Stimulated activated CD4-positive, alpha-beta T cell treated with anti-CD3 and anti-CD28 coated beads, Interleukin-1b, Interleukin-23, amount 100 ng/mL, for 1 hour (primary cell): ENCODE measurements at places on chromosomes 7 and 10.

GRCh38 chr10:129320340-129320739 is 146.7 kb upstream of the MGMT start:
- no peak for DNase-seq

DNA sequence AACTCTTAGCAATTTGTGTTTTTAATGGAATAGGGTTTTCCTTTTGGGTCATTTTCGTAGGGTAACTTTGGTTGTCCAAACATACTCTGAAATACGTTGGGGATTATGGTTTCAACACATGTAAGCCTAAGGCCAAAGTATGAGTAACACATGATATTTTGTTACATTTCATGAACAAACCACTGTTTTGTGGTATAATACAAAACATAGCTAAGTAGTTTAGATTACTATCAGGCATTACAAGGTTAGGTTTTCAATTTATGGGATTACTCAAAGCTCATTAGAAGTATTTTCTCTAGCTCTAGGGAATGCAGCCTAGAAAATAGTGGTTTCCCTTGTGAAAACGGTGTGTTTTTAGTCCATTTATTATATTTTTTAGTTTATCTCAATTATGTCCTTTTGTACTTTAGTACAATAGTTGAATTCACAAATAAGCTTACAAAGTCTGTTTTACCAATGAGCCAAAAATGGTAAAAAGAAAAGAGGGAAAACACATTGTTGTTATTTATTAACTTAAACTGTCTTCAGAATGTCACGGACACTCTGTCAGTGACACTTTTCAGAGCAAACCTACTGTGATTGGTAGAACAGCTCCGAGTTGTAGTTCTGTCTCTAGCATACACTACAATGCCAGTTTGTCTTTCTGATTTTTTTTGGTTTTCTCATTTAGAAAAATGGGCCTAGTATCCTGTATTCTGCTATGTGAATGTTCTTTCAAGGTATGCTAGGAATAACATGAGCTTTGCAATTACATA is 473.7 kb downstream of the SUGCT start:
- DNase-seq, result no peak

DNA sequence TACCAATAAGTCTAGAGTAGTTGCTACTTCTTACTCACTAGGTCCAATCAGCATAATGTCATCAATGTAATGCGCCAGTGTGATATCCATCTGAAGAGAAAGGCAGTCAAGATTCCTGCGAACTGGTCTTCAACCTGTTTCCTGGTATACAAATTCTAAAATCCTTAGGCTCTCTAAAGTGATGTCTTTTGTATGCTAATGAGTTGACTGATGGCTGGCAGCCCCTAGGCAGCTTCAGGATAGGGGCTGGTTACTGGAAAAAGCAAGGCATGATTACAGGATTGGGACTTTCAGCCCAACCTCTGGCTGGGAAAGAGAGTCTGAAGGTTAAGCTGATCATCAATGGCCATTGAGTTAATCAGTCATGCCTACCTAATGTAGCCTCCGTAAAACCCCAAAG is 250.2 kb upstream of the PTER start:
- no peak for DNase-seq

- DNase-seq, result no peak
Observed at GRCh38 chr10:83612050-83612449, 527.3 kb upstream of the GHITM start.

DNA sequence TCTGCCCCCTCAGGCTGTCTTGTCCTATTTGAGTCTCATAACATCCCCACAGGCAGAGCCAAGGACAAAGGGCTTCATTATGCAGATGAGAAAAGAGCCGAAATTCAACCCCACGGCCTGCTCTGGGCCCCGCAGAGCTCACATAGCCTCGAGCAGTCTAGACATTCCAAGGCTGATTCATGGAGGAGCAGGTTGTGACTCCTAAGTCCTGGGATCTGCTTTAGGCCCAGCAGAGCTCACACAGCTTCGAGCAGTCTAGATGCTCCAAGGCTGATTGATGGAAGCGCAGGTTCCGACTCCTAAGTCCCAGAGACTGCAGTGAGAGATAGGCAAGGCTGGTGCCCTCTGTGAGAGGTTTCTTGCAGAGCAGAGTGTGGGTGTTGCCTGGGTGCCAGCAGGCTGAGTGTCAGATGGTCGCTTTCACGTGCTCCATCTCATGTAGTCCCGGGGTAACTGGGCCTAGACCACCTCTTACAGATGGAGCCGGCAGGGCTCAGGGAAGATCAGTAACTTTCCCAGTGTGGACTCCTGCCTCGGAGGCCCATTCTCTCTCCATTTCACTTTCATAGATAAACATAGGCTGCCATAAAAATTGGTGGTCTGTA is 436.1 kb upstream of the FOXK1 start:
- no peak for DNase-seq

- no peak for DNase-seq
Observed at GRCh38 chr10:17019696-17020095, 109.9 kb downstream of the CUBN start.

DNA sequence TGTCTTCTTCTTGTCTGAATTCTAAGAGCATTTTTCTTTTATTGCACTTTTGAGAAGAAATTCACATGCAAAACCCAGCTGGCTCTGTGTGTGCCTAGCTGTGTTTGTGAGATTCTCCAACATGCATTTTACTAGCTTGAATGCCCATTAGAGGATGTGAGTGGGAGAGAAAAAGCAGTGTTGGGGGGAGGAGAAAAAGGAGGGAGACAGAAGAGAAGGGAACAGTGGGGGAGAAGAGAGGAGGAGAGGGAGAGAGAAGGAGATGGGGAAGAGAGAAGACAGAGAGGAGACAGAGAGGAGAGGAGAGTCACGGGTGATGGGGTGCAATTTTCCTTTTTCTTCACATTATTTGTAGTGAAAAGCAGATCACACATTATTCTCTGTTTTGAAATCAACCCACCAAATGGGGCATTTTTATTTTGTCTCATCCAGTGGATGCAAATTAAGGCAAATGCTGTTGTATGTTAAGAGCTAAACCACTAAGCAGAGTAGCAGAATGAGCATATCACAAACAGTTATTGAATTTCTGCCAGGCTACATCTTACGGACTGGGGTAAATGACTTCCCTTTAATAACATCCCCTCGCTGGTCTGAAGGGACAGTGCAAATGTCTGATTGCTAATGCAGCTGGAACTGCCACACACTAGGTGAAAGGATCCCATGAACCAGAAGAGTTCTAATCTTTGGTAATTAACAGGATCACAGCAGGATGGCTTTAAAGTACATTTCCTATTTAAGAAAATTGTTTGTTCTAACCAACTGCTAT is 849 bp downstream of the LRRN3 start:
- DNase-seq, result no peak

DNA sequence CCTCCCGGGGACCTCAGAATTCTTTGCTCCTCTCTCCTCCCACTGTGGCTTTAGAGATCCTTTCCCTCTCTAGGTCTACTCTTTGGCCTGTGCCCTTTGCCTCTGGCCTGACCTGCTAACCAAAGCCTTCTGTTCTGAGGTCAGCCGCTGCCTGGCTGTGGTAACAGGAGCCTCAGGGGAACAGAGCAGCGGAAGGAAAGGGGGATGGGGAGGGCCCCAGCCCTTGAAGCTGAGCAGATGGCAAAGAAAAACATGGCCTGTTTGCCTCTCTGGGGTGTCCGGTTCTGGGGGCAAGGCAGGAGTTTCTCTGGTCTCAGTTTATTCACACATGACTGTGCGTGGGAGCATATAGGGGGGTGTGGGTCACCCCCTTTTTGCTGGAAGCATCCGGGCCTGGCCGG is 28.2 kb downstream of the COL26A1 start:
- no peak for DNase-seq

DNA sequence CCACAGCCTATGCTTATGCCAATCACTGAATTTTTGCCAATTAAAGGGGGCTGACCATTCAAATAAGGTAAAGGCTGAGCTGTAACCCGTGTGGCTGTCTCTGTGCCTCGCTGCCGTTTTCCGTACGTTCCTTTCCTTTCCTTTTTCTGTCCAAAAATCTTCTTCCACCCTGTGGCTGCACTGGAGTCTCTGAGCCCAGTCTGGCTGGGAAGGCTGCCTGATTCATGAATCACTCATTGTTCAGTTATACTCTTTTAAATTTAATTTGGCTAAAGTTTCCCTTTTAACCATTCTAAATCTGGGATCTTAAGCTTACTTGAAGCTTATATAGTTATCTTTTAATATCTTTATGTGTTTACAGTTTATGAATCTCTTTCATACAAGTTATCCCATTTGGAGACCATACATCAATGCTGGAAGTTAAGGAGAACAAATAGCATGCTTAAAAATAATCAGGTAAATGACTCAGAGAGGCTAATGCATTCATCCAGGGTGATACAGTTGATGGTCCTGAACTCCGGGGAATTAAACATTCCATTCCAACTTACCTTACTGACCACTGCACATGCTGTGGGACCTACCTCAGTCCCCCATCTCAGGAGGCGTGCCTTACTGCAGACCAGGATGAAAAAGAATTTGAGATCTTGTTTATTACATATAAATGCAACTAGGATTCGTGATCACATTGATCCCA is 385.3 kb upstream of the ADARB2 start:
- DNase-seq, result no peak

- no peak for DNase-seq
Observed at GRCh38 chr10:110966146-110966545, 46.7 kb downstream of the SHOC2 start.
